ENCODE measurements at places on chromosomes 4 and X.

DNA sequence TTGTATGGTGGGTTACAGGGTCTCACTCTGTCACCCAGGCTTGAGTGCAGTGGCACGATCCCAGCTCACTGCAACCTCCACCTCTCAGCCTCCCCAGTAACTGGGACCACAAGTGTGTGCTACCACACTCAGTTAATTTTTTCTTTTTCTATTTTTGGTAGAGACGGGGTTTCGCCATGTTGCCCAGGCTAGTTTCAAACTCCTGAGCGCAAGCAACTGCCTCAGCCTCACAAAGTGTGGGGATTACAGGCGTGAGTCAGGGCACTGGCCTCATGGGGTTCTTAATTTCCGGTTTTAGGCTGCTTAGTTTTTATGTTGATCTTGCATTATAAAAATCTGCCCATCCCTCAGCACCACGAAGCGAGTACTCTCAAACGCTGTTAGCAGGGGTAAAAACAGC is 6.7 kb downstream of the BCAP31 start:
- no peak for DNase-seq

DNA sequence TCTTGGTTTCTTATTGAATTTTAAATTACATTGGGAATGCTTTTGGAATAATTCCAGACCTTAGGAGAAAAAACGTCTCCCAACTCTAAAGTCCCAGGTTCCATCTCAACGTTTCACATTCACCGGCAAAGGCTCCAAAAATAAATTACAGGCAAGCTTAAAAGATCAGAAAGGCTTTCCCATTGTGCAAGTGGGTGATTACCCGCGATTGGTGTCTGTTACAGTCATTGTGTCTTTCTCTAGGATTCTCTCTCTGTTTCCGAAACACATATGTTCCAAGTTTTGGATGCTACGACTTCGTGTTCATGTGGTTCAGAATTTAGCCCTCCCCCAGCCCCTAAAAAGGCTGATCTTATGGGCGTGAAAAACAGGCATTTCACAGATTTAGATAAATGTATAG is 41.8 kb downstream of the PALLD start:
- DNase-seq: no peak

- DNase-seq: no peak
These were observed 688.5 kb downstream of the RAPGEF2 start for GRCh38 chr4:159791334-159791733.

DNA sequence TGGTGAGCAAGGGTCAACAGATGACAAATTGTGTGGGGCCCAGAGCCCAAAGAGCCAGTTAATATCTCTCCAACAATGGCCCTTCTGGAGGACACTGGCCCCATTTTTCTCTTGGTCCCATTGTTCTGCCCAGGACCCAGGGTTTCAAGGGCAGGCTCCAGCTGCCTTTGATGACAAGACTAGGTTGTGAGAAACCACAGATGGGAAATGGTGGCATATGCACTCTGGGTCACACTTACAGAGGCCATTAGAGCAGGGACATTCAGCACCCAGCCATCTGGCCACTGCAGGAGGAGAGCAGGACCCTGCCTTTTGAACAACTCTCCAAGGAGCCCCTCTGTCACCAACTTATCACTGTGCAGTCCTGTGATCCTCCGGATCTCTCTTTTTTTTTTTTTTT is 49.7 kb upstream of the KIAA1210 start:
- no peak for DNase-seq

DNA sequence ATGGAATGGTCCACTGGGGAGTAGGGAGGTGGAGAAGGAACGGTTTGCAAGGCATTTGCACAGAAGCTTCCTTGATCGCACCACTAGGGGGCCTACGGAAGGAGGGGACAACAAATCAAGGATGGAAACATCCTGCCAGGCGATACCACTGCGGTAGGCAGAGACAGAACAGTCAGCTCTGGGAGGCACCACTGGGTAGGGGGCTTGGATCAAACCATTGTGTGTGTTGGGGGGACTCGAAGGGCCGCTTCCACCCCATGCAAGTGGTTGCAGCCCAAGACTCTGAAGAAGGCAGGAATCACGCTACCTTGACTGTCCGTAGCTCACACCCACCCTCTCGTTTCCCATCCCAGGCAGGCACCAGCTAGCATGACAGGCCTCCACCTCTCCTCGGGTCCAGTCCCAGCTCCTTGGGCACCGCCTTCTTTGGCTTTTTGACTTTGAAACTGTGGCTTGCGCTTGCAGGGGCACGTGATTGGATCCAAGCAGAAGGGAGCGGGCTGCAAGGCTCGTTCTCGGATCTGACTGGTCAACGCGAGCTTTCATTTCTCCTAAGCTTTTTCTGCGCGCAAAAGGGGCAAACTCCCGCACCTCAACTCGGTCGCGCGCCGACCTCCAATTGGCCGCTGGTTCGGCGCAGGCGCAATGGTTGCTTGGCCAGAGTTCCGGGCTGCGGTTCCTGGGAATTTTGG is 28.4 kb downstream of the GAGE1 start:
- peak; percentile 11 for DNase-seq

GRCh38 chr4:65592089-65592488 is 78.2 kb downstream of the EPHA5 start:
- no peak for DNase-seq
